ENCODE measurements at places on chromosomes 1 and 21.

DNA sequence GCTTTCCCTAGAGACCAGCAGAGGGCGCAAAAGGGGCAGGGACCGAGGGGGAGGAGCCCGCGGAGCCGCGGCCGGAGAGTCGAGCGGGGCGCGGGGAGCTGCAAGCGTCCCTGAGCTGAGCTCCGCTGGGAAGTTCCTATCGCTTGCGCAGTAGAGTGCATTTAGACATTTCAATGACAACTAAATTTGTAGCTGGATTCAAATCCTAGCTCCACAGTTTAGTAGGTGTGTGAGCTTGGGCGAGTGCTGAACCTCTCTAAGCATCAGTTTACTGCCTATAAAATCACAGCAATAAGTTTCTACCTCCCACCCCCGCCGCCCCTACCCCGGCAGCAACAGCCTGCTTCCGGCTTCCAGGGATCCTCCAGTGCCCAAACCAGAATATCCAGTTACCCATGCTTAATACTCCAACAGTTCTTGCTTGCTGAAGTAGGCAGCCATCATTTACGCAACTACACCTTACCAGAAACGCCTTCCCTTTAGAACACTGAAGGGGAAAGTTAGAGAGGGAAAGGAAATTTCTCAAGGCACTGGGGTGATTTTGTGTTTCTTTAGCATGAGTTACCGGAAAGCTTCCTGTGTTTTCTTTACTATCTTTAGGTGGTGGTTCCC lies 9.1 kb downstream of the TLR5 start:
- DNase-seq = peak; percentile 59

GRCh38 chr1:181104042-181104789 lies 15.7 kb downstream of the IER5 start:
- DNase-seq = no peak

DNA sequence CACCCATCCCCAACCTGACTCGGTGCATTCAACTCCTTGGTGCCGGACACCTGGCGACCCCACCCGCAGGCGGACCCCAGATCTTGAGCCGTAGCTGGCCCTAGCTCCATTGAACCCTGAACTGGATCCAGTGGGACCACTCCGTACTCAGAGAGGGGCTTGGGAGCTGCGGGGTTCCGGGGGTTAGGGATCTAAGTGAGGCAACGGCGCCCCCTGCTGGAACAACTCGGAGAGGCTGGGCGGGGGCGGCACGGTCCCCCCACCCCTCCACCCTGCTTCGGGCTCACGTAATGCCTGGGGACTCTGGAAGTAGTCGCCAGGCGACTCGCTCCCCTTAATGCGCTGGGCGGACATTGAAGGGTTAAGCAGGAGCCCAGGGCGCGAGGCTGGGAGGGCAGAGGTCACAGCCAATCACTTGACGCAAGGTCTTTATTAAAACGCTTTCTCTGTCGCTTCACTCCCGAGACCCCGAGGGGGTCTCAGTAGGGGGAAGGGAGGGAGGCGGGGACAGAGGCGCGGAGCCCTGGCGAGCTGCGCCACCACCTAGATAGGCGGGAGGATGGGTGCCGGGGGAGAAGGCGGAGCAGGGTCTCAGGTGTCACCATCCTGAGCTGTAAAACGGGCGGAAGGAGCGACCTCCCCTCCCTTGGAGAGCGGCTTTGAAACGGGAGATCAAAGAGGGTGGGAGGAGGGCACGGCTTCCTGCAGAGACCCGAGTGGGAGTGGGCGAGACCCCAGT lies 704 bp upstream of the CRABP2 start:
- peak; percentile 60 for DNase-seq

DNA sequence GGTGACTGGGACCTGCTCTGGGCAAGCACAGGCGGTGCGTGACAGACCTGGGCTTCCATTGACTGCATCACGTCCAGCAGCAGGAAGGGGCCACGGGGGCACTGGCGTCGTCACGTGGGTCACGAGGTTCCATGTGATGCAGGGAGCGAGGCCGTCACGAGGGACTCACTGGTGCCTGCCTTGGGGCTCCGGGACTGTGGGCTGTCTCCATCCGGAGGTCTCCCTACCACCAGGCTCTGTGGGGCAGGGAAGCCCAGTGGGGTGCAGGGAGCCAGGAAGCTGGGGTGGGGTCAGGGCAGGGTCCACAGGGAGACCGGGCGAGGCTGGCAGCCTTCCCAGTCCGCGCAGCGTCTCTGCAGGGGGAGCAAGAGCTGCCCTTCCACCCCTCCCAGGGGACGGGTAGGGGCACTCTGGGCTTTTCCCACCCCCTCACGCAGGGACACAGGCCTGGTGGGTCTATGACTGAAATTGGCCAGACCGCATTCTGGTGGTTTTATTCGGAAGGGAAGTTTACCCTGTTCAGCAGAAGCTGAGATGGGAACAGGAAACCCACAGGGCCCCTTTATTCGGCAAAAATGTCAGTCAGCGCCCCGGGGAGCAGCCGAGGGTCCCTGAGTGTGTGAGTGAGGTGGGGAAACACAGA lies 416 bp upstream of the TNFRSF14 start:
- peak; percentile 60 for DNase-seq

- no peak for DNase-seq
These were observed 59.8 kb upstream of the MORC3 start for GRCh38 chr21:36260030-36260787.

DNA sequence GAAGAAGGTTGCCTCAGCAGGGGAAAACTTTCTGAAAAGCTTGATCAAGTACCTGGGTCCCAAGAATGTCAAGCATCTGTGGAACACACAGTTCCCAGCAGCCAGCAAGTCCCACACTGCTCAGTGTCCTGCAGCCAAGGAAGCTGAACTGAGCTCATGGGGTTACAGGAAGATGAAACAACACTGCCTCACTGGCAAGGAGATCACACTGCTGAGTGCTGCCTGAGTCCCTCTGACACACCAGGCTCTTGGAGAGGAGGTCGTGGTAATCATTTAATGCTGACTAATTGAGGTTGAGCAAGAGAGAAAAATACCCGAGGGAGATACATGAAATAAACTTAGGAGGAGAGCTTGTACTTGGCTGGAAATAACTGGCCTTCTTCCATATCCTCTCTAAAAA lies 75.2 kb downstream of the MPZL1 start:
- no peak for DNase-seq

DNA sequence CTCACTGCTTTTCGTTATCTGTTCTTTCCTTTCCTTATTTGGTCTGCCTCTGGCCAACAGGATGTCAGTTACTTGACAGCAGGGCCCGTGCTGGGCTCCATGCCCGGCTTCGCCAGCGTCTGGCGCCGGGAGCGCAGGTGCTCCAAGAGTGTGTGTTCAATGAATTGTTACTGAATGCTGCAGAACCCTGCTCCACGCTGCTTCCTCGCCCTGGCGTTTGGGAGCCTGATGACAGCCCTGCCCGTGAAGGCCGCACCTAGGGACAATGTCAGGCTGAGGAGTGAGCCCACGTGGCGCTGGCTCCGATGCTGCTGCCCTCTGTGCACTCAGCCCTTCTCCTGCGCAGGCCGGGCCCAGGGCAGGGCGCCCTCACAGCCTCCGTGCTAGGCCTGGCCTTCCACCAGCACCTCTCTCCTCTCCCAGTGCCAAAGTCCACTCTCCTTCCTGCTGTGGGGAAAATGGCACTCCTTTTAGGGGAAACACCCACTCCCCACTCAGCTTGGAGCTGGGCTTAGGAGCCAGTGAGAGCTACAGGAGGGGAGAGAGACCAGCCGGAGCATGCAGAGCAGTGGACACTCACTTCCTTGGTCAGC lies 51.4 kb downstream of the ACBD3 start:
- DNase-seq = no peak

DNA sequence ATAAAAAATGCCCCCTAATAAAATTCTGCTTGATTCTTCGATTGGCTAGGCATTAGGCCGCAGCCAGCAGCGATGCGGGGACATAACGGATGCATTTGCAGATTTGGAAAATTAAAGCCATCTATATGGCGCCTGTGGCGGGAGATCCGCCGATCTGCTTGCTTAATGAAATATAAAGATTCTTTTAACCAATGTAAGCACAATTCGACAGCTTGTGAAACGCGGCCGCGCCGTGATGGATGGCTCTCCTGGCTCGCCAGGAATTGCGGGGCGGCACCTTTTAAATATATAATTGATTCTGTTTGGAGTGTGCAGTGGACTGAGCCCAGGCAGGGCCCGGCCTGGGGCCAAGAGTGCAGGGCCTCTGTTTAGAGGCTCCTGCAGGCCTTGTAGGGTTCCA lies 8.0 kb downstream of the DMBX1 start:
- no peak for DNase-seq

GRCh38 chr1:173122958-173123852 lies 72.5 kb upstream of the TNFSF18 start:
- no peak for DNase-seq

DNA sequence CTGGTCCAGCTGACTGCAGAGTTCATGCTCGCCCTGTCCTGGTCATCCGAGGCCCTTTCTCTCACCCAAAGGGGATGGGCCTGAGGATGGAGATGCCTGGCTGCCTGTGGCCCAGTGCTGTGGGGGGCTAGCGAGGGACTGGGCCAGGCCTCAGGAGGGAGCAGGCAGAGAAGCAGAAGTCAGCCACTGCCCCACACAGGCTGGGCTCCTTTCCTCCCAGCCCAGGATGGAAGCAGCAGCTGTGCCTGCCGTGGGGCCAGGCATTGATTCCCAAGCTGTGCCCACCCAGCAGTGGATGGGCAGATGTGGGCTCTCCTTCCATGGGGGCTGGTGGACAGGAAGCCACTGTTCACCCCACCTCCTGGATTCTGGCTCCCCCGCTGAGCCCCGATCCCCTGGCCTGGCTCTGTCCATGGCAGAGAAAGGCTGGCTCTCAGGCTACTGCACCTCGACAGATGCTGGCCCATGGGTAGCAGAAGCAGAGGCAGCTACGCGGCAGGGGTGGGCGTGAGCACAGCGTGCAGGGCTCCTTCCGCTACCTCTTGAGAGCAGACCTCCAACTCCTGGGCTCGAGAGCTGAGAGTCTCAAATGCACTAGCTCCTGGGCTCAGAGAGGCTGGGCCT lies 24.6 kb downstream of the RUNX3 start:
- no peak for DNase-seq

GRCh38 chr1:42756956-42757891 lies 9.6 kb downstream of the P3H1 start:
- no peak for DNase-seq

DNA sequence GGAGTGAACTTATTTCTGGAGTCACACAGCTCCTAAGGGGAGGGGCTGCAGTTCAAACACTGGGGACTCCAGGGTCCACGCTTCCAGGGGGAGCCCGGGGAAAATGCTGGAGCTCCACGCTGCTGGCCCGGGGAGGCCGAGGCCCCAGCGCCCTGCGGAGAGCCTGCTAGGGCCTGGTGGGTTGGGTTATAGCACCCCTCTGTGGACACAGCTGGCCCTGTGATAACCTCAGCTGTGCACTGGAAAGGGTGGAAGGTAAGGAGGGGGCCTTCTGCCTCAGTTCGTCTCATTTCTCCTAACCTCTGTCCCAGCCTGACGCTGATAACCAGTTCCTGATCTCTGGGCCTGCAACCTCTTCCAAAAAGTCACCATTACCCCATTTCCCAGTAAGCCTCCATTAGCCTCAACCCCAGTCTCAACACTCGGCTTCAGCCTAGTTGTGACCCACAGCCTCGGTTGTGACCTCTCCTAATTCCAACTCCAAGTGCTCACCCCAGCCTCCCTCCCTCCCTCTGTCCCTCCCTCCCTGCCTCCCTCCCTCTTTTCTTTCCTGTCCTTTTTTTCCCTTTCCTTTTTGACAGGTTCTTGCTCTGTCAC lies 7.1 kb downstream of the NBL1 start:
- no peak for DNase-seq

- DNase-seq = no peak
These were observed 23.2 kb upstream of the PPP1R8 start for GRCh38 chr1:27807385-27807784.

DNA sequence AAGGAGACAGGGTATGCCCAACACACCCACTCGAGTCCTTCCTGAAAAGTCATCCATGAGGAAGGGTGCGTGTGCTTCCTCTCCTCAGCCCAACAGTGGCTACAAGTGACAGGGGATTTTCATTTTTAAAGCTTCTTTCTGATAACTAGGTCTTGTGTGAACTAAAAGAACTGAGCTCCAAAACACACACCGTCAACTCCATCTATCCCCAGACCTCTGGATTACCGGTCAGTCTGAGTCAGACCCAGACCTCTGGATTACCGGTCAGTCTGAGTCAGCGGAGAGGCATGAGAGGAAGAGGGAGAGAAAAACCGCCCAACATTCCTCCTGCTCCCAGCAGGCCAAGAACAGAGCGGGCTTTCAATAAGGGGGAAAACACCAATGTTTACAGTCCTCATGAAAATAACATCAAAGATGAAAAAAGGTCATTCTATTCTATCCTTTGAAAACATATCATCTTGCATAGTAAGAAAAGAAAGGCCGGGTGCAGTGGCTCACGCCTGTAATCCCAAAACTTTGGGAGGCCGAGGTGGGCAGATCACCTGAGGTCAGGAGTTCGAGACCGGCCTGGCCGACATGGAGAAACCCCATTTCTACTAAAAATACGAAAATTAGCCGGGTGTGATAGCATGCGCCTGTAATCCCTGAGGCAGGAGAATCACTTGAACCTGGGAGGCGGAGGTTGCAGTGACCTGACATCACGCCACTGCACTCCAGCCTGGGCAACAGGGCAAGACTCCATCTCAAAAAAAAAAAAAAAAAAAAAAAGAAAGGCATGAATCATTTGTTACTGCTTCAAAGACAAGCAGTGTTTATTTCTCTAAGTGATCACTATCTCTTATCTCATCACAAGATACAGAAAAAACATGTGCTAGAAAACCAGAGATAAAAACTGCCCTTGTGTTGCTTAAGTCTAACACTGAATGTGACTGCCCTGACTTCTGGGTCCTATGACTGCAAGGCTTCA lies 3.4 kb downstream of the PTTG1IP start:
- DNase-seq = no peak
